Naive thymus-derived CD8-positive, alpha-beta T cell (primary cell): ENCODE measurements at places on chromosomes 7 and 10.

DNA sequence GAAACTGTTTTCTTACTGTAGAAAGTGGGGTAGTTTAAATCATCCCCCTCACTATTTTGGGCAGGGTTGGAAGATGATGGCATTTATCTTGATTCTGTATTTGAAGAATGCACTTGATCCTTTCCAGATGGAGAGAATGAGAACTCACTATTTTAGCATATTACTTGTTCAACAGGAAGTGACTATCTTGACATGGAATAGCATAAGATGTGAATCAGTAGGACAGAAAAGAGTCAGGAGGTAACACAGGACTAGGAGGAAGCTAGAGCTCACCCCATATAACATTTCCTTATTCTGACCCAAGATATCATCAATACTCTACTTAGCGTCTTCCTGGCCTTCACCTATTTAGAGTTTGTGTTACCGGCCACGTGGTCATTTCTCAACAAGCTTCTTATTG, 400.2 kb downstream of the PHTF2 start:
- DNase-seq: no peak

DNA sequence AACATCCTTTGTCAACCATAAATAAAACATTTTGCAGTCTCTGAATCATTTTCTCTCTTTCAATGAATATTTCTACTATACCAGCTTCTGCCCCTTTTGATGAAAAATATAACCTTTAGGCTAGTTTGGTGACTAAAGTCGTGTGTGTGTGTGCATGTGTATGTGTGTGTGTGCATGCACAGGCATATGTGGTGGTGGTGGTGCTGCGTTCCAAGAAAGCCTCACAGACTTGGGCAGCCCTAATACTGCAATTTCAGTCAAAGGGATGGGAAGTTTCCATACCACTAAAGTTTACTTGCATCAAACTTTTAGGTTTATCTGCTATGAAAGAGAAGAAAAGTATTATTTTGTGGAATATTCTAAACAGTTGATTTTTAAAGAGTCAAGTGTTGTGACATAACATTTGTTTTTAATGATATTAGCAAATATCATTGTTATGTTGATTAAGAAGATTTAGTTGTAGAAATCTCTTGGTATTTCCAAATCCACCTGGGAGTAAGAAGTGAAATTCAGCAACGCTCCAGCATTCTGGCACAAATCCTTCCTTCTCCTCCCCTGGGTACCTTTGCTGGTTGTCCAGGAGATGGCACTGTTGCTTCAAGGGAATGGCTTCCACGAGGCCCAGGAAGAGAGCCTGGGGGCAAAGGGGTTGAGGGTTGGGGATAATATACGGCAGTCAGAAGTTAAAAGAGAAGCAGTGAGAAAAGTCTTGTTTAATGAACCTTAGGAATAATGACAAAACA, 41.5 kb downstream of the ASB4 start:
- DNase-seq: no peak

GRCh38 chr10:71747551-71748523, 25.5 kb downstream of the VSIR start:
- DNase-seq: no peak

GRCh38 chr10:113743594-113743993, 7.9 kb upstream of the PLEKHS1 start:
- DNase-seq: no peak

GRCh38 chr10:61998937-61999336, 97.4 kb downstream of the ARID5B start:
- no peak for DNase-seq

- DNase-seq: no peak
Observed at GRCh38 chr10:114276066-114276465, 37.0 kb downstream of the VWA2 start.

GRCh38 chr10:127500127-127500526, 49.0 kb upstream of the NPS start:
- DNase-seq: no peak

GRCh38 chr7:16638282-16639280, 7.0 kb downstream of the ANKMY2 start:
- DNase-seq: no peak

GRCh38 chr10:60905580-60905979, 38.4 kb downstream of the RHOBTB1 start:
- no peak for DNase-seq

GRCh38 chr7:156773966-156774365, 119.0 kb downstream of the LMBR1 start:
- no peak for DNase-seq

DNA sequence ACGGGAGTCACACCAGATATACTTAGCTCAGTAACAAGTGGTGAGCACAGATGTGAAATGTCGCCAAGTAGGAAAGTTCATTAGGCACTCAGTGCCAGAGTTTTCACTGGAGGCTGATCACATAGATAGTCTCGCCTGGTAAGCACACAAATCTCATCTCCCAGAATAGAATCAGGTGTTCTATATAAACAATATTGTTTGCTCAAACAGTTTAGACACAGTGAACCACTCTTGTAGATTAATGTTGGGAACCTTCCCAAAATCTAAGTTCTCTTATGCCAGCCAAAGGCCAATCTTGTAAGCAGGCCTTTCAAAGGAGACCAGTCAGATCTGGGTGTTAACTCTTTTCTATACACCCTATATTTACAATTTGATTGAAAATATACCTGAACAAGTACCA, 716.5 kb upstream of the GRM3 start:
- DNase-seq: no peak

- no peak for DNase-seq
Observed at GRCh38 chr7:99449326-99449725, 10.6 kb downstream of the CPSF4 start.

GRCh38 chr10:116287906-116288501, 15.0 kb upstream of the GFRA1 start:
- DNase-seq: no peak

DNA sequence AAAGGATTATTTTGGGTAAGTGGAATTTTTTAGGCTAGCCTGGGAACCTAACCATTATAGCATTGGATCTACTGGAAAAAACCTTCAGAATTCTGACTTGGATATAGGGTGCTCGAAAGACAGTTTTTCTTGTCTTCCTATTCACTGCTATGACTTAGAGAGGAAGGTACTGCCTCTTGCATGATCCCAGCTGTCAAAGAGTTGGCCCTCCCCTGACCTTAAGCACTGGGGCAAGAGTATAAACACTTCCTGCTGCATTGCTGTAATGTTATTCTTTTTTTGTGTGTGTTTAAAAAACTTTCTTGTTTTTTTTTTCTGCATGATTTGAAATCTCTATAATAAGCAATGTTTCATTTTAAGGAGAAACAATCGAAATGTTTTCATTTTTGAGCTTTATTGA, 113.0 kb downstream of the LRMDA start:
- DNase-seq: no peak

- DNase-seq: no peak
Observed at GRCh38 chr10:115826396-115826795, 446.6 kb downstream of the GFRA1 start.

- peak; percentile 61 for DNase-seq
Observed at GRCh38 chr7:39633563-39634477, 10.4 kb downstream of the RALA start.

GRCh38 chr10:132536241-132536876, 1.2 kb upstream of the INPP5A start:
- DNase-seq: peak; percentile 16

- no peak for DNase-seq
Observed at GRCh38 chr10:31745612-31746376, 182.8 kb downstream of the ARHGAP12 start.

GRCh38 chr10:80411267-80411668, 2.9 kb downstream of the PRXL2A start:
- DNase-seq: no peak

DNA sequence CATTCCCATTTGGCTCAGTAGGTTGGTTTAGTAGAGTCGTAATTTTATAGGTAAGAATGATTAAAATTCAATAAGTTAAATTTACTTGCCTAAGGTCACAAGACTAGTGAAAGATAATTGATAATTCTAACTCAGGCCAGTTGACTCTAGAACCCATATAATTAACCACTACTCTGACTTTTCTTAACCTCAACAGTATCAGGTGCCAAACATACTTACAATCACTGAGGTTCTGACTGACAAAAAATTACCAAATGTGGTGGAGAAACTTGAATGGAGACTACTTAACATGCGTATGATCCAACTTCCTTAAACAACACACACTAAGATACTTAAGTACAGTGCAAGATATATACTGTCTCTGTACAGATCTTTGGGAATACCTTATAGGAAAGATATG, 667.3 kb upstream of the SORCS1 start:
- no peak for DNase-seq

DNA sequence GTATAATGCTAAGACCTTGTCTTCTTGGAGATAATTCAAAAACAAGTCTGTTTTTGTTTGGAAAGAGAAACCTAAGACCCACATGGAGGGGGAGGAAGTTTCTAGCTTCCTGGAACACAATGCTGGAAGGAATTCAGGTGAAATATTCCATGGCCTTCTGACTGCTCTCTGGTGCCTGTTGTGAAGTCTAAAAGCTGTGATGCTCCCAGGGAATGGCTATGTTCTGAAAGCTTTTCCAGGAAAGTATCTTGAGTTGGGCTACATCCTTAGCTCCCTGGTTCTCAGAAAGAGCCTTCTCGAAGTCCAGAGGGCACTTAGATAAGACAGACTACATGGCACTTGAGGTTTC, 12.5 kb upstream of the PFKP start:
- no peak for DNase-seq

DNA sequence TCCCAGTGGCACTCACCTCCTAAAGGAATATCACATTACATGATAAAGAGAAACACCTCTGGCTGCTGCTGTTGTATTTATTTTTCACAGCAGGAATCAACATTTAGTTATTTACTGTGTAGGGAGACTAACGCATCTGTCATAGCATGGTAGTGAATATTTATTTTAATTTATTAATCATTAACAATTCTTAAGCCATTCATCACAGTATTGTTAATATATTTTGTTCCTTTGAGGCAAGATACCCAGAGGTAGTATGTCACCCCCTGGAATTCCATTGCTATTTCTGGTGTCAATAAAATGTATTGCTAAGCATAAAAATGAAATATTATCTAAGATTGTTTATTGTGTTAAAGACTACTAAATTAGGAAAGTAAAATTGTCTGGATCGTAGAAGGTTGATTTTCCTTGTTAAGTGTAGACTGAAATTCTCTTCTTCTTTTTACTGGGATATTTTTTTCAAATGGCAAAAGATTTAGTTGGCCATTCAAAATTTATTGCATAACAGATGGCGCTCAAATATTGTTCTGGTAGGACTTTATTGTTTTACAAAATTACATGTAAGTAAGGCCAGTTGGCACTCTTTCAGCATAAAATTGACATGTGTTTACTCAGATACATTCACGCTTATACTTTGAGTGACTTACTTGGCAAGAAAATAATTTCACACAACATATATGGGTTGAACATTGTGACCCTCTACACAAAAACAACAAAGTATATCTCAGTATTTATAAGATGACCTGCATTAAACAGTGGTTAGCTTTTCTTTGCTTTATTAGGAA, 1358.7 kb upstream of the SORCS1 start:
- DNase-seq: no peak

GRCh38 chr10:24606021-24606420, 117.7 kb downstream of the ARHGAP21 start:
- DNase-seq: no peak

DNA sequence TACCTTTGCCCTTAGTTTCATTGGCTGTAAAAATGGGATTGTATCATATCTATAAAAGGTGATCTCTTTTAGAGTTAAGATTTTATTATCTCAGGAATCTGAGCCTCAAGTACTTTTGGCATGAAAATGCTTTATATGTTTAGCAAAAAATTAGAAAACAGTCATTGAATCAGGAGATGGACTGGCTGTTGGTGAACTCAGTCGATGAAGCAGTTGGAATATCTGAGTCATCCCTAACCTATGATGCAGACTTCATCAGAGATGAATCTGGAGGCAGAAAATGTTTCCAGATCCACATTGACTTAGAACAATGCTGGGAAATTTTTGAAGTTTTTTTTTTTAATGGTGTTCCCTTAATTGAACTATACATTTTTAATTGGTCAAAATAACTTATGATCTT, 228.5 kb downstream of the SLC25A13 start:
- DNase-seq: no peak

- no peak for DNase-seq
Observed at GRCh38 chr10:958856-959255, 27.4 kb upstream of the LARP4B start.

DNA sequence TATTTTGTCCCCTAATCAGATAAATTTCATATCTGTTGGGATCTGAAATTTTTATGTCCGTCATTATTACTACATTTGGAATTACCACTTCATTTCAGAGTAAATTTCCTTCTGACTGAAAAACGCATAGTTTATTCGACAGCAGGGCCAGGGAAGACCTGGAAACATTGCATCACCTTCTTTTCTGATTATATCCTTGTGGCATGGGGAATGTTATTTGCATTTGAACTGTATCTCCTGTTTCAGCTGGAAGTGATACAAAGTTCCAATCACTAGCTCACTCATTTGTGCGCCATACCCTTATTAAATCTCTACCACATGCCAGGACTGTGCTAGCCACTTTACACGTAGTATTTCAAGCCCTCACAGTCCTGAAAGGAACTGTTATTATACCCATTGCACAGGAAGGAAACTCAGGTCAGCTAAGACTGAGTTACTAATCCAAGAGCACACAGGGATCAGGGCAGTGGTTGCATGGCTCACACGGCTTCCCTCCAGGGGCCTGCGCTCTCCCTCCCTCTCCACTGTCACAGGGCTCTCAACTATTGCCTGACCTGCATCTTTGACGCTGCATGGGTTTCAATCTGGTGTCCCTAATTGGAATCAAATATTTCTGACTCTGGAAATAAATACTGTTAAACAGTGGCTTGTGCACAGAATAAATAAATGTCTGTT, 84.4 kb upstream of the NANOS1 start:
- no peak for DNase-seq

- DNase-seq: no peak
Observed at GRCh38 chr7:138980563-138981291, 462 bp downstream of the KIAA1549 start.

DNA sequence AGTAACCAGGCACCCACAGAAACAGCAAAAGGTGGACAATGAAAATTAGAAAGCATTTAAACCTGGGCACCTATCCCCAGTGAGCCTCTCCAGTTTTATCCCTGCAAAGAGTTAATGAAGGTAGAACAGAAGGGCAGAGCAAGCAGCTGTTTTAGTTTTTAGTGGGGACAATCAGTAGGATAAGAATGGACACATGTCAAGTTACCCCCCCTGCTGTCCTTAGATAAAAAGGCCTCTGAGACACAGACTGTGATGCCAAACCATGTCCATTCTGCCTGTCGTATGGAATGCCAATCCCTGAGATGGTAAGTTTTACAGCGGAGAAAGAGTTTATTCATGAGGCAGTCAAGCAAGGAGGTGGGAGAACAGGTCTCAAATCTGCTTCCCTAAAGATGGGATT, 162.6 kb upstream of the AGR3 start:
- DNase-seq: no peak

DNA sequence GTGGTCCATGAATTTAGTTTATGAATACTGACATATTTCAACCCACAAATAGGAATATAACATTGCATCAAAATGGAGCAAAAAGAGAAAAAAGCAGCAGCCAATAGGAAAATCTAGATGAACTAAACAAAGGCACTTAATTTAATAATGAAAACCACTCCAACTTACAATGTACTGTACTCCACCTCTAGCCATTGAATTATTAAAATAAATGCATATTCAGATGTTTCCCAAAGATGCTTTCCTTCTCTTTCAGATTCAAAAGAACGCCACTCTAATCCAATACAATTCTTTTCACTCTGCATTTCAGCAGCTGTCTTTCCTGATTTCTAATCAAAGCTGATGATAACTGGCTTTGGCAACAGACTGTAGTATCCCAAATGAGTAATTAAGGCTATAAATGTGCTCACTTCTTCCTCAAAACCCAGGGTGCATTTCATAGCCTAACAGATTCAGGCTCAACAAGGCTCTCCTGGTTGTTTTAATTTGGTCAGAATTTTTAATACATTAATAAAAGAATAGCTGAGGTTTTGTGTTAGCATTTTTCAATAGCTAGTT, 577.1 kb downstream of the PARD3 start:
- DNase-seq: no peak
